HEK293T (cell line): ENCODE measurements at places on chromosomes 6 and 20.

GRCh38 chr20:47818466-47818865 lies 33.2 kb upstream of the SULF2 start:
- DNase-seq, result no peak

- no peak for DNase-seq
Observed at GRCh38 chr20:62647521-62648317, 5.4 kb downstream of the SLCO4A1 start.

DNA sequence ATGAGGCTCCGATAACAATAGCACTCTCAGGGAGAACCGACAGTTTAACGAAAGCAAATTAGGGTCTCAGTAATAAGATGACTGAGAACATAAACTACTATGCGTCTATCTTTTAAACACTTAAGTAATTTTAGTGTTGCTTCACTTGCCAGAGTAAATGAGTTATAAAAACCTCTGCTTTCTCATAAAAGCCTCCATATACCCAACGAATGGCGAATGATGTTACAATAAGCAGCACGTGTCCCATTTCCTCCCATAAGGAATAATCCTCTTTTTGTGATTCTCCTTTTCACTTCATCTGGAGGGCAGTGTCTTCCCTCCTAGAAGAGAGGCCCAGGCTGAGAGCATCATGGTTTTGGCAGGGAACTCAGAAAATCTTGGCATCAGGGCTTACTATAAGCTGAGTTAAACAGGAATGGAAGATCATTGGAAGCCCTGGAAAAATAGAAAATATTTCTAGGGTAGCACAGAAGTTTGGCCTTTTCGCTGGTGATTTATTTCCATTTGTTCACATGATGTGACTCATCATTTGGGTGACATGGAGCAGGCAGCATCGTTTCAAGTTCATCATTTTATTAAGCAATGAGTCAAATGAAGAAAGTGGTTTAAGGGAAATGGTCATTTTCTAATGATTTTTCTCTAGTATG lies 255.4 kb downstream of the ATXN1 start:
- no peak for DNase-seq

DNA sequence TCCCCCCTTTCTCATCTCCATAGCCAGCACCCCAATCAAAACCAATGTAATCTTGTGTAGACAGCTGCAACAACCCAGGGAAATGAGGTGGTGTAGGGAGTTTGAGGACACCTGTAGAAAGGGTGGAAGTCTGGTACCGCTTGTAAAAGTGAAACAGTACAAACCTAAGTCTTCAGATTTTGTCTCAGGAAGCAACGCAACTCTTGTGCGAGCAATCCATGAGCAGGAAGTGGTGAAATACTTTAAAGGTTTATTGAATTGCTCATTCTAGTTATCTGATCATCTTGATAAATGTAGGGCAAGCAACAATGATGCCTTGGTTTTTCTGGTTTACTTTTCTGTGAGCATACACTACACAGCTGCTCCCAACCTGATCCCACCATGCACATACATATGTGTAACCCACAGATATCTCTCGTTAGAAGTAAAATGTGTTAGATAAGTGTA lies 71.1 kb upstream of the THEMIS start:
- DNase-seq, result no peak

GRCh38 chr20:24134284-24134683 lies 145.7 kb upstream of the GGTLC1 start:
- DNase-seq, result no peak

GRCh38 chr20:54237116-54237943 lies 29.4 kb downstream of the PFDN4 start:
- DNase-seq, result no peak

DNA sequence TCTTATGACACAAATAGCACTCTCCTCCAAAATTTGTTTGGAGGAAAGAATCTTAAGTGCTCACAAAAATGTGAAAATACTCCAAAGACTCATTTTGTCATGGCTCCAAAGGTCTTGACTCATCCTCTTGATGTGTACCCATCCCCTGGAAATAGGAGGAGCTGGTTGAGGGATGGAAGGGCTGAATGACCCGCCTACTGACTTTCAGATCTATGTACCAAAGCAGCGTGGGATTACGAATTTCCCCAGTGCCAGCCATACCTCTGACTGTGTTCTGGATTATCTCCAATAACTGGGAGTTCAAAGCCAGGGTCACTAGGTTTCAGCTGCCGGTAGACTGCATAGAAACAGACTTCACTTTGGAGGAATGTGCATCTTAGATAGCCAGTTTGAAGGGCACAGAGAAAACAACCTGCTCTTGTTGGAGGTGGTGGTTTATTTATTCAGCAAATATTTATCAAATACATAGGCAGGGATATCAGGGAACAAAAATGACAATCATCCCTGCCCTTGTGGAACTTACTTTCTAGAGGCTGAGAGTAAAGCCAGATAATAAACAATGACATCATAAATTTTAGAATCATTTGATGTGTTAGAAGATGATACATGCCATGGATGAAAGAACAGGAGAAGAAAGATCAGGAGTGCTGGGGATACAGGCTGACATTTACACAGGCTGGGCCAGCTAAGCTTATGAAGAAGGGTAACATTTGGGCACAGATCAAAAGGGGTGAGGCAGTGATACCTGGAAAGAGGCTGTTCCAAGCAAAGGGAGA lies 246.6 kb downstream of the TBXT start:
- DNase-seq, result no peak

GRCh38 chr6:22106451-22106850 lies 190.4 kb downstream of the PRL start:
- no peak for DNase-seq

DNA sequence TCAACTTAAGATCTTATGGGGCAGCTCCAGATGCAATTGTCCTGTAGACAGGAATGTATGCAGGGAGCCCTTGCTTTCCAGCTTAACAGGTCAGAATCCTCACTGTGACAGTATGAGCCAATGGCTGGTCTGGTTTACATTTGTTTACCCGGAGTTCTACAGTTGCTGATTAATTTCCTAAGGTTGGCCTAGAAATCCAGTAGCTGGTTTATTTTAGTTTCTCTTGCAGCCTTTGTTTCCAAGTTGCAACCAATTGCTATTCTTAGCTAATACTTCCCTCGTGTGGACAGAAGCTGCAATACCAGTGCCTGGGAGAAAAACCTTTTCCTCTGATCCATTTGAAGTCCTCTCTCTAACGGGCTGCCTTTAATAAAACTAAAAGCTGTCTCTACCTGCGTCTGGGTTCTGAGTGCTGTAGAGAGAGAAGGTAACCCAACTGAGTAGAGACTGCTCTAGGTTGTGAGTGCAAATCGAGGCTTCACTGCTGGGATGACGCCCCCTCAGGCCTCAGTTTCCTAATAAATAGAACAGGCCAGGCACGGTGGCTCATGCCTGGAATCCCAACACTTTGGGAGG lies 45.9 kb downstream of the ZNF217 start:
- DNase-seq, result peak; percentile 72

DNA sequence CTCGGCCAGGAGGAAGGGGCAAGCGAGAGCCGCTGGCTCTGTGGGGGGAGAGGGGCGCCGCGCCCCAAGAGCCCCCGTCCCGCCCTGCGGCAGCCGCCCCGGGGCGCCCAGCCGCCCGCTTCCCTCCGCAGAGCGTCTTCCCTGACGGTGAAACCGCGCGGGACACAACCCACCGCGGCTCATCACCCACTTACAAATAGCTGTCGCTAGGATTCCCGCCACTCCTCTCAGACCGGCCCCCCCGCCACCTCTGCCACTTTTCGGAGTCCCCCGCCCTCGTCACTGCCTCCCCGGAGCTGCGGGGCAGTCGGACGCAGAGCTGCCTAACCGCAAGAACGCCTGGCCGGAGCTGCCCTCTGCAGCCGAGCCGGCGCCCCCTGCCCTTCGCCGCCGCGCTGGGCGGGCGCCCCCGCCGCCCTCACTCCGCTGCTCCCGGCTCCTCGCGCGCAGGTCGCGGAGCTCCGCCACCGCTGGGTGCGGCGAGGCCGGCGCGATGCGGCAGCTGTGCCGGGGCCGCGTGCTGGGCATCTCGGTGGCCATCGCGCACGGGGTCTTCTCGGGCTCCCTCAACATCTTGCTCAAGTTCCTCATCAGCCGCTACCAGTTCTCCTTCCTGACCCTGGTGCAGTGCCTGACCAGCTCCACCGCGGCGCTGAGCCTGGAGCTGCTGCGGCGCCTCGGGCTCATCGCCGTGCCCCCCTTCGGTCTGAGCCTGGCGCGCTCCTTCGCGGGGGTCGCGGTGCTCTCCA lies at the start of gene SLC35D3:
TSS of gene SLC35D3 (plus strand) at position 366 of the 749 bp plus-strand sequence. CDS start at position 494, 128 bp downstream.
- no peak for DNase-seq

DNA sequence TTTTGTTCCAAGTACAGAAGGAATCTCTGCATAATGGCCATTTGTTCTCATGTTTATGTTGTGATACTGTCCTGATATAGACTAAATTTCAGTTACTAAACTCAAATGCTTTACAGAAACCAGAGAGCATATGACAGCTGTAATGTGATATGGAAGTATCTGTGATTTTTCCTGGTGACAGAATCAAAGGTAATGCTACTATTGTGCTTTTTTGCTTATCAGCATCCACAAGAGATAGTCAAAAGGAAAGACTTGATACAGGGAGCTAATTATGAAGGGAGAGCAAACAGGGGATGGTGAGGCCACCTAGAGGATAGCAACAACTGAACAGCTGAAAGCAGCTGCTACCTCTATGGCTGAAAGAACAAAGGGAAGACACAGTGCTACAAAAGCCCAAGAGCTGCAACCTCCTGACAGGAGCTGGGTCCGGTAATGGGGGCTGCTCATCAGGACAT lies 181.4 kb downstream of the PHF3 start:
- peak; percentile 24 for DNase-seq

DNA sequence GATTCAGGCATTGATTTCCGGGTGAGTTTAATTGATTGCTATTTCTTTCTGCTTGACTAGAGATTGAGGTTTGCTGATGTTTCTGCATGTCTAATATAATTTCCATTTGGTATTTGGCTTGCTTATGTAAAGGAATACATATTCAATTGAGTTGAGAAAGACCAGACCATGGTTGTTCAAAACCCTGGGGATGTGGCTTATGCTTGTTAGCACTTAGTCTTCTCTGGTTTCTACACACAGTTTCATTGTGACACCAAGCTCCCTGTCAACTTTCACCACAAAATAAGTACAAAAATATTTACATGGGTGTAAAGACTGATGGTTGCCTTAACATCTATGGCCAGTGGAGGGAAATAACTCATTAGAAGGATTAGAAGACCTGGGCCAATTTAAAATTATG lies 209.6 kb downstream of the CDH26 start:
- no peak for DNase-seq

DNA sequence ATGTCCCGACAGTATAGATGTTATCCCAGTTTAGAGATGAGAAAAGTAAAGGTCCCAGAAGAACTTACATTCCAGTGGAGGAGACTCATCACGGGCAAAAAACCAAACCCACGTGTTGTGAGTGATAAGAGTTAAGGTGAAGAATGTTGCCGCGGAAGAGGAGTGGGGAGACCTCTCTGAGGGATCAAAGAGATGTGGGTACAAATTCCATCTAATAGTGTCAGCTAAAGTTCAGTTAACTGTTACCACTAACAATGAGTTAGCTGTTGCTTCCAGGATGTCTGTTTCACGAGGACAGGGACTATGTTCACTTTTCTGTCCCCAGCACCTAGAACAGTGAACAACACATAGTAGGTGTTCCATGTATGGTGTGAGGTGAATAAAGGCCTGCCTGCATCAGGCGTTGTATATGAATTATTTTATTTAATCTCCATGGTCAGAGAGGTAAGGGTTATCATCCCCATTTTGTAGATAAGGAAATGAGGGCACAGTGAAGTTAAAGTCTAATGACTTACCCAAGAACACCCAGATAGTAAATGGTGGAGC lies 39.8 kb upstream of the RSPO4 start:
- DNase-seq, result no peak

- DNase-seq, result no peak
Observed at GRCh38 chr6:11805259-11806053, 26.9 kb upstream of the ADTRP start.

DNA sequence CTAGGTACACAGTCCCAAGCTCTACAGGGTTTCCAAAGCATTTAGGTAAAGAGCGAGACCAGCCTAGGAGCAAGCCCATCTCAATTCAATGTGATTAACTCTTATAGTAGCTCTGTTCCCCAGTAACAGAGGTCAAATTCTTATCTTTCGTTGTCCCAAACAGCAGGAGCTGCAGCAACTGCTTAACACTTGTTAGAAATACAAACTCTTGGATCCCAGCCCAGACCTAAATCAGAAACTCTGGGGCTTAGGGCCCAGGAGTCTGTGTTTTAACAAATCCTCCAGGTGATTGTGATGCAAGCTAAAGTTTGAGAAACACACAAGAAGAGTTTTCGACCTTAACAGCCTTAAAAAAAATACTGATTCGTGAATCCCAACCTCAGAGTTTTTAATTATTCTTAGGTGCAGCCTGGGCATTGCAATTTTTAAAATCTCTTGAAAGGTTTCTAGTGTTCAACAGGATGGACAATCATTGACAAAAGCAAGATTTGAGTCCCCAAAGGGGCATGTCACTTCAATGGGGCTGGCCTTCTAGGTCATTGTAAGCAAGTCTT lies 127.4 kb upstream of the HCRTR2 start:
- DNase-seq, result no peak

DNA sequence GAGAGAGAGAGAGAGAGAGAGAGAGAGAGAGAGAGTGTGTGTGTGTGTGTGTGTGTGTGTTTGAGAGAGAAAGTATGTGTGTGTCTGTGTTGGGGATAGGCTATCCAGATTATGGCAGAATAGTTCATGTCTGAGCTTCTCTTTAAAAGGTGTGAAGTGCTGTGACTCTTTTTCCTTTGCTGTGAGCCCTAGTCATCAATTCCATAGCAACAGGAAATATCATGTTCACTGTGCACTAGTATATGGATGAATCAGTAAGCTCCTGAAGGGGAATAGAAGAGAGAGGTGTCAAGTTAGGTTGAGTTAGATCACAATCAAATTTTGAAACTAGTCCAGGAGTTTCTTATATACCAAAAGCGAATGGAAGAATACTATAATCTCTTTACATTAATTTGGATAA lies 318.7 kb downstream of the RFPL4B start:
- no peak for DNase-seq

GRCh38 chr6:11644601-11645000 lies 107.1 kb downstream of the TMEM170B start:
- no peak for DNase-seq

- DNase-seq, result no peak
Observed at GRCh38 chr6:36368921-36369865, 18.3 kb downstream of the ETV7 start.

- no peak for DNase-seq
Observed at GRCh38 chr20:53306192-53306805, 287.3 kb downstream of the ZNF217 start.

GRCh38 chr6:77715588-77715987 lies 62.7 kb downstream of the MEI4 start:
- no peak for DNase-seq

DNA sequence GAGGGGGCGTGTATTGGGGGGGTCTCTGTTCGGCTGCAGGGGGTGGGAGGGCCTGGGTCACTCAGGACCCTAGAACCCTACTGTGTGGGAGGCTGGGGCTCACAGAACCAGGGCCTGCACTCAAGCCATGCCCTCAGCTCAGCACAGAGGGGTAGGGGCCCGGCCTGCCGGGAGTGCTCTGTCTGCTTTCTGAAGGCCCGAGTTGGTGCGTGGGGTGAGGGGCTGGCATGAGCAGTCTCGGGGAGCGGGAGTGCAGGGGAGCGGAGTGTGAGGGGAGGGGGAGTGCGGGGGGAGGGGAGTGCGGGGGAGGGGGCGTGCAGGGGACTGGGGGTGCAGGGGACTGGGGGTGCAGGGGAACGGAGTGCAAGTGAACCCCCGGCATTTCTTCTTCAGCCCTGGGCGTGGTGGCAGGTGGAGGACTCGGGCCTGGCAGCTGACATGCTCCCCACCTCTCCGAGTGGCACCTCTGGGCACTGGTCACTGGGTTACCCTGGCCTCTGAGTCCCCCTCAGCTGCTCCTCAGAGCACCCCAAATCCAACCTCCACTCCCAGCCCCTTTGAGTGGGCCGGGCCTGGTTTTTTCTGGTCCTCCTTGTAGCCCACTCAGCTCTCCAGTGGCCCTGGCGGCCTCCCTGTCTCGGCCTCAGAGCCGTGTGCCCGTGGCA lies 1.0 kb downstream of the COL20A1 start:
- DNase-seq, result no peak
